ENCODE measurements at places on chromosomes 16 and 17.
A peak's percentile ranks its signal among the peaks of the same experiment; 100 is the strongest.

- DNase-seq, result no peak
These were observed 221.0 kb downstream of the CPPED1 start for GRCh38 chr16:12582696-12583095.

DNA sequence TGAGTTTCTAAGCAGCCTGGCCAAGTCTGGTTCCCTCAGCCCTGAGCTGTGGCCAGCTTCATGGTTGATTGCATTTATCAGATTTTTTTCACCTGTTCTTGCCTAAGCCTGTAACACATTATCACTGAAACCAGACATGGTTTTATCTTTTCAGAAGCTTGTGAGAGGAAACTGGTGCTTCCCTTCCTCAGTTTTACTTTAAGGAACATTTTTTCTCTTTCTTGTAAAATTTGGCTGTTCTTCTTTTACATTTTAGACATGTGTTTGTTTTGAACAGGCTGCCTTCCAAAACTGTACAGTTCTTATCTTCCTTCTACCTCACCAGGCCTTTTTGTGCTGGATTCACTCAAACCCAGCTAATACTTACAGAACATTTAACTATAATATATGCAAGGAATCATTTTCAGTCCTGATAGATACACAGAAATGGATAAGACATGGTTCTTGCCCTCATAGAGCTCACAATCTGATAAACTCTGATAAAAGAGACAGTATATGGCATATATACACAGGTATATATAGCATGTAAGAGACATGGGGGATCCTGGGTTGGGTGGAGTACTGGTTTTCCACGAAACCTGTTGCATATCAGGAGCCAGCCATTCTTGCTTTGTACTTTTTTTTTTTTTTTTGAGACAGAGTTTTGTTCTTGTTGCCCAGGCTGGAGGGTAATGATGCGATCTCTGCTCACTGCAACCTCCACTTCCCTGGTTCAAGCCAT is 44.5 kb downstream of the ZNRF1 start:
- no peak for DNase-seq

GRCh38 chr16:59759296-59759695 is 1025.2 kb upstream of the GOT2 start:
- DNase-seq, result no peak

DNA sequence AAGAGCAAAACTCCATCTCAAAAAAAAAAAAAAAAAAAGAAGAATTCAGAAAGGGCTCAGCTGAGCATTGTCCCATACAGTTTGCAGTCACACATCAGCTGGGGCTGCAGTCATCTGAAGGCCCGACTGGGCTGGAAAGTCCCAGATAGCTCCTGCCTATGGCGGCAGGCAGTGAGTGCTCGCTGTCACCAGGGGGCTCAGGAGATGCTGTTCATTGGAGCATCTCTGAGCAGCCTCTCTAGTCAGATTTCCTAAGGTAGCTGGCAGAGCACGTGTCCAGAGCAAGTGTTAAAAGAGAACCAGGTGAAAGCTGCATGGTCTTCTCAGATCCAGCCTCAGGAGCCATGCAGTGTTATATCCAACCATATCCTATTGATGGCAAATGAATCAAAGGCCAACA is 75.8 kb downstream of the WSCD1 start:
- DNase-seq, result no peak

DNA sequence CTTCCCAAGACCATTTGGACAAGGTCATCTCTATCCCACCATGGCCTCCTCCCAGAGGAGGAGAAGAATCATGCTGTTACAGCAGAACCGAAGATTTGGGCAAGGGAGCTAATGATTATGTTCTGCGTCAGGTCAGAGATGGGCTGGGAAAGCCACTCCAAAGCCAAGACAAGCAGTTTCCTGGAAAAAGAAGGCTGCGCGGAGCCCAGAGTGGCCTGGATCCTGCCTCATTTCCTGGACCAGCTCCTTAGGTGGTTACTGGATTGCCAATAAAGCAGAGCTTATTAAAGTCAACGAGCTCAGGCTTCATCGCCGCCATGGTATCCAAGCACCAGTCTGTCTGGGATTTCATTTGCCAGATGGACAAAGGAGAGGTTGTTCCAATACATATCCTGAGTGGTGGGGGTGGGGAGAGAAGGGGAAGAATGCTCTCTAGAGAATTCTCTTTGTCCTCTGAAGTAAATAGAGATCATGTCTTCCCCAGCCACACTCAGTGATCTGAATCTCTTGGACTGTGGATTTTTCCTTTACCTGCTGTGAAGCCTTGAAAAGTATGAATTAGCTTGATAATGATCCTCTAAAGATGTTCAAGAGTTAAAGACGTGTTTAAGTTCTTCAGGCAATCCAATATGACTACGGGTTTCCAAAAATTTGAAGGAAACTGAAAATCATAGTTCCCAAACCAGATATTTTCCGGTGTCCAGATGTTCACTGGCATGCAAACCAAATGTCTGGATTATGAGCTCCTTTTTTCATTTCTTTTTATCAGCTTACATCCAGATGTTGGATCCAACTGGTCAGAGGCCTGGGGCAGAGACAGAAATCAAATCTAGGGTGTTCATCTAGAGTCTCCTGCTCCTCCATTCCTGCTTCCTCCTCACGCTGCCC is 17.7 kb downstream of the PRAC1 start:
- no peak for DNase-seq

- DNase-seq, result peak; percentile 53
These were observed 25.7 kb downstream of the CIBAR2 start for GRCh38 chr16:85086347-85087291.

GRCh38 chr16:1771188-1771863 is at the start of gene NME3:
Gene NME3 (minus strand): TSS chr16:1771543. CDS start chr16:1771534, 9 bp downstream.
- peak; percentile 56 for DNase-seq

DNA sequence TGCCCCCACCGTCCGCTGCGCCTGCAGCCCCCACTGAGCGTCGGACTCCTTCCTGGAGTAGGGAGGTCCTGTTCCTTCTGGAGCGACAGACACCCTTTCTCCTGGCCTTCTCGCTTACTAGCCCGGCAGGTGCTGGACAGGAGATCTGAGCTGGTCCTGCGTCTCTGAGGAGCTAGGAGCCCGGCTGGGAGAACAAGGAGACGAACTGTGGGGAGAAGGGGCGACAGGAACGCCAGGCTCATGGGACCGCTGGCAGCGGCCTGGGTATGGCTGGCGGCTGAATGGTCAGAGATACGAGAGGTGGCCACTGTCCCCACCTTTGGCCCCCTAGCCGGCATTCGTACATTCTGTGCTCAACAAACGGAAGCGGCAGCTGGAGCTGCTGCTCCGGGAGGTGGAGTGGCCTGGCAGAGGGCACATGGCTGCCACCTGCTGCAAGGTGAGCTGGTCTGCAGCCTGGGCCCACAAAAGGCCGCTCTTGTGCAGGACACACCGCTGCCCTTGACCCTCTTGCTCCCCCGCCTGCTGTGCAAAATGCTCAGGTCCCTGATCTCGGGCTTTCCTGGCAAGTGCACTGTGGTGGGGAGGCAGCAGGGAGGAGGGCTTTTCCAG is 2066.7 kb downstream of the TP53TG3F start:
- no peak for DNase-seq

DNA sequence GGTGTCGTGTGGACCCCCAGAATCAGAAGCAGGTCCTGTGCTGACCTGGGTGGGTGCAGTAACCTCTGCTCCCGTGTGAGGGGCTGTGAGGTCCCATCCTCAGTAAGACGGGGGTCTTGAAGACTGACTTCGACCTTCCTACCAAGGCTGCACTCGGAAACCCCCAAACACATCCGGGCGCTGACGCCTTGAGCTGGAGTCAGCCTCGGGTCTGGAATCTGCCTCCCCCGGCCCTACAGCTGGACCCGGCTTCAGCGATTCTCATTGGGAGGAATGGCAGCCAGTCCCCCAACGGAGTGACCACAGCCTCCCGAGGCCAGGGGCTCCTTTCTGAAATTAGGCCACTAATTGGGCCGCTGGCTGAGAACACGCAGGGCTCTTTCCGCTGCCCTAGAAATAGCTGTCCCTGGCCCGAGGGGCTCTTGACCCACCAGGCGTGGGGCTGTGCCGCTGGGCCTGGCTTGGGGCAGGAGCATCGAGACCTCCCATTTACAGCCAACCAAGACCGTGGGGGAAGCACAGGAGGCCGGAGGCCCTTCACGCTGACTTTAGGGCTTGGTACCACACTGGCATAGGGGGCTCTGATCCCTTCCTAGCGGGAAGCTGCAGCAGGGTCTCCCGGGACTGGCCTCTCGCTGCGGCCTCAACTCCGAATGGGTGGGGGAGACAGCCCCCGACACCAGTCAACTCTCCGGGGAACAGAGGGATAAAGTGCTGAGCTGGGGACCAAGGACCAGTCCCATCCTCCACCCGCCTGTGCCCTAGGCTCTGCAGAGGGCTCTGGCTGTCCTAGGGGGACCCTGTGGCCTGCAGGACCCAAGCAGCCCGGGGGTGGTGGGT is 2.6 kb upstream of the GNG13 start:
- DNase-seq, result no peak

DNA sequence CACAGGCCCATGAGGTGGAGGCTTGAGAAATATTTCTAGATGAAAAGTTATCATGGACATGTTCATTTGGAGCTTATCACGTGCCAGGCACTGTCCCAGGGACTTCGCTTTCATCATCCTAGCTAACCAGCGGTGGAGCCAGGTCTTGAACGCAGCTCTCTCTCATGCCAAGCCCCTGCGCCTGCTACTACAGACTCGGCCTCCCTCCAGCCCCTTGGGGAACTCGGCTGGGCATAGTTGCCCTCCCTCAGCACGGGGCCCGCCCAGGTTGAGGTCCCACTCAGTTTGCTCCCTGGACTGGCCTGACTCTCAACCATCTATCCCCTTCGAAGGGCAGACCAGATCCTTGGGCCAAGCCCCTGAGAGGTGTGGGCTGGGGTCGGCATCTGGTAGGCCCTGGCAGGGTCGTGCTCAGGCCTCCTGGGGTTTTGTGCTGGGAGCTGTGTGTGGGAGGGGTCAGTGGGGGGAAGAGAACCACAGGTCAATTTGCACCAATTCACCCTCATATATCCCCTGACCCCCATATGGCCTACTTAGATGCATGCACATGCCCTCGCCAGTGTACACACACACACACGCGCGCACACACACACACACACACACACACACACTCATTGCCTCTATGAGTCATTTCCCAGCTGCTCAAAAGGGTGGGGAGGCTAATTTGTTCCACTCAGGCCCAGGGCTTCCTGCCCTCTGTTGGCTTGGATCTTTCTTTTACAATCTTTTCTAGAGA is 12.1 kb upstream of the SCN4A start:
- peak; percentile 89 for DNase-seq

GRCh38 chr16:66752379-66752778 is 970 bp upstream of the DYNC1LI2 start:
- no peak for DNase-seq

DNA sequence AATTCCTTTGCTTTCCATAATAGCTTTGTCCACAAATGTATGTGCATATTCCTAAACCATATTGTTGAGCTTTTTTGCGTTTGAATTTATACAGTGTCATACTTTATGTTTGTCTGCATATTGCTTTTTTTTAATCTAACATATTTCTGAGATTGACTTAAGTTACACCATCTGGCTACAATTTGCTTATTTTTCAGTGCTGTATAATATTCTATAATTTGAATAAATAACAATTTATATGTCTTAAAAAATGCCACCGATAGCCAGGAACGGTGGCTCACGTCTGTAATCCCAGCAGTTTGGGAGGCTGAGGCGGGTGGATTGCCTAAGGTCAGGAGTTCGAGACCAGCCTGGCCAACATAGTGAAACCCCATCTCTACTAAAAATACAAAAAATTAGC is 1.5 kb upstream of the PIMREG start:
- no peak for DNase-seq

Data from fibroblast of skin of right biceps (primary cell).